ENCODE measurements at places on chromosomes 4 and X.

DNA sequence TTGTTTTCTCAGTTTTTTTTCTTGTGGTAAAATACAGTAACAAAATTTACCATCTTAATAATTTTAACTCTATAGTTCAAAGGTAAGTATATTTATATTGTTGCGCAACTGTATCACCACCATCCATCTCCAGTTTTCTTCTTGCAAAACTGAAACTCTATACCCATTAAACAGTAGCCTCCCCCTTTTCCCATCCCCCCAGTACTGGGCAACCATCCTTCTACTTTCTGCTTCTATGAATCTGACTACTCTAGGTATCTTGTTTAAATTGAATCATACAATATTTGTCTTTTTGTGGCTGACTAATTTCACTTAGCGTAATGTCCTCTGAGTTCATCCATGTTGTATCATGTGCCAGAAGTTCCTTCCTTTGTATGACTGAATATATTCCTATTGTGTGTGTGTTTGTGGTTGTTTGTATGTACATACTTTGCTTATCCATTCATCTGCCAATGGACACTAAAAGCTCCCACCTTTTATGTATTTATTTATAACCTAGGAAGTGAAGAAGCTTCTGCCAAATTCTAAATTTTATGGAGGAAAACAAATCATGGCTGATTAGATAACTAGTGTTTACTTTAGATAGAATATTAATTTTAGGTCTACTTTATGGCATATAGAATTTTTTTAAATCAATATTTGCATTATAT lies 10.0 kb downstream of the ABHD18 start:
- DNase-seq, result no peak
- H3K4me1 ChIP-seq, result no peaks in the 10 kb centered on the region

DNA sequence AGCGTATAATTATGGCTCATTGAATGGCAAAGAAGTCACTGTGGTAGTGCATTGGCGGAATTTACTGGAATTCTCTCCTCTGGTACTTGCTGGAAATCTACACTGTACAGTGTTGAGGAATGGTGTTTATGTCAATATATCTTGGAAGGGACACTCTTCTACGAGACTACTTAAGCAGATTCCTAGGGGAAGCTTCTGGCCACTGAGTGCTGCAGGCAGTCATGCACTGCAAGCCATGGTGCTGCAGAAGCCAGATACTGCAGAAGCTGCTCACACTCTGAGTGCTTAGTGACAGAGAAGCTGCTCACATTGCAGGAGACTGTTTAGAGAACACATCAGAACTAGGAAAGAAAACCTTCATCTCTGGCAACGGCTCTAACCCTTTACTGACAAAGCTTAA lies 725.0 kb downstream of the CCSER1 start:
- H3K36me3 ChIP-seq, result no peaks in the 10 kb centered on the region
- DNase-seq, result peak; percentile 48

- no peak overlapping the region for H3K4me3 ChIP-seq
- no peaks in the 10 kb centered on the region for H3K27me3 ChIP-seq
- H3K36me3 ChIP-seq, result no peaks in the 10 kb centered on the region
- no peaks in the 10 kb centered on the region for H3K4me1 ChIP-seq
- DNase-seq, result no peak
- H3K27ac ChIP-seq, result no peak overlapping the region
Observed at GRCh38 chrX:93868289-93868965, 194.4 kb downstream of the FAM133A start.

GRCh38 chr4:152079543-152080293 lies 318.9 kb upstream of the GATB start:
- H3K4me3 ChIP-seq, result no peak overlapping the region
- H3K27ac ChIP-seq, result no peak overlapping the region
- H3K4me1 ChIP-seq, result peaks cover 9% of the 10 kb centered on the region
- no peaks in the 10 kb centered on the region for H3K36me3 ChIP-seq

GRCh38 chr4:133151691-133152329 lies 2.7 kb downstream of the PCDH10 start:
- peak; percentile 74 for DNase-seq
- H3K4me3 ChIP-seq, result peak overlapping the region; percentile 57
- peaks cover 77% of the 10 kb centered on the region for H3K27me3 ChIP-seq
- peaks cover 21% of the 10 kb centered on the region for H3K4me1 ChIP-seq
- H3K36me3 ChIP-seq, result no peaks in the 10 kb centered on the region

DNA sequence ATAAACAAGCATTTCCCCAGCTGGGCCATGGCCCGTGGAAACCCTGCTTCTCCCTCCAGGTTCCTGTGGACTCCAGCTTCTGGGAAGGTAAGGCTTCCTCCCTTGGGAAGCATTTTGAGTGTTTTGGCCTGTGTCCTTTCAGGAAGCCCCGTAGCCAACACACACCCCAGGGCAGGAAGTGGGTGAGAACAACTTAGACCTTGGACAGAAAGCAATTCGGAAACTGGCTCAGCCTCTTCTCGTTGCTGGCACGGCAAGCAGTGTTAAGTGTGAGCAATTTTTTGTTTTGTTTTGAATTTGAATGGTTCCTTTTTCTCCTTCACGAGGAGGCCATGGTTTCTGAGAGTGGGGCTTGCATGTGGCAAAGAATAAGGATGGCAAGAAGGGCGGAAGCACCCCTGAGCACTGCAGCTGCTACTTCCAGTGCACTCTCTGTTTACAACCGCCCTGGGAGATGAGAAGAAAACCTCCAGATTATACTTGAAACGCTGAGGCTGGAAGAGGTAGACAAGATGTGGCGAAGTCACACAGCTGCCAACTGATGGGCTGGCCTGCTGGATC lies 14.1 kb upstream of the CYTL1 start:
- no peaks in the 10 kb centered on the region for H3K36me3 ChIP-seq
- no peak for DNase-seq
- H3K27me3 ChIP-seq, result no peaks in the 10 kb centered on the region
- no peak overlapping the region for H3K27ac ChIP-seq
- H3K4me1 ChIP-seq, result no peaks in the 10 kb centered on the region

DNA sequence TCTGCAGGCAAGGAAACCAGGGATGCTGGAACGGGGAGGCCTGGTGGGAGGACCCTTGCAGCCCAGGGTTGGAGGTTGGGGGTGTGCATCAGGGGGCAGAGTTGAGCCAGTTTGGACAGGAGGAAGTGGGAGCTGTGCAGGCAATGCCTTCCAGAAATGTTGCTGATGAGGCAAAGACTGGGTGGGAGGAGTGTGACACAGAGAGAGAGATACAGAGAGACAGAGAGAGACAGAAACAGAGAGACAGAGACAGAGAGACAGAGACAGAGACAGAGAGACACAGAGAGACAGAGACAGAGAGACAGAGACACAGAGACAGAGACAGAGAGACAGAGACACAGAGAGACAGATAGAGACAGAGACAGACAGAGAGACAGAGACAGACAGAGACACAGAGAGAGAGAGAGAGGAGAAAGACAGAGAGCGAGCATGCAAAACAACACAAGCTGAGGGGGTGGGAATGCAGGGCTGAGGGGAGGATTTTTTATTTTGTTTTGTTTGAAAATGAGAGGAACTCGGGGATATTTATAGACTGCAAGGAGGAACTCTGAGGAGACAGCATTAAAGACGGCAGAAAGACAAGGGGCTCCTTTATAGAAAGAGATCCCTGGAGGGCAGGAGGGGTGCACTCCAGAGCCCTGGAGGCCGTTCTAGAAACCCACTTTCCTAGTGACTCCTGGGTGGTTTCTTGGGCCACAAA lies 1.9 kb upstream of the HAUS3 start:
- no peak overlapping the region for H3K4me3 ChIP-seq
- H3K4me1 ChIP-seq, result peaks cover 22% of the 10 kb centered on the region
- H3K36me3 ChIP-seq, result peaks cover 12% of the 10 kb centered on the region

Measured in neural progenitor cell (in vitro differentiated cells).